SW 1271 (cell line): ENCODE measurements at places on chromosomes 1 and 21.

- DNase-seq = no peak
These were observed at the start of gene CATSPER4 for GRCh38 chr1:26190373-26190987. TSS of gene CATSPER4 (plus strand) at chr1:26190602. CDS start at chr1:26190628, 26 bp downstream.

DNA sequence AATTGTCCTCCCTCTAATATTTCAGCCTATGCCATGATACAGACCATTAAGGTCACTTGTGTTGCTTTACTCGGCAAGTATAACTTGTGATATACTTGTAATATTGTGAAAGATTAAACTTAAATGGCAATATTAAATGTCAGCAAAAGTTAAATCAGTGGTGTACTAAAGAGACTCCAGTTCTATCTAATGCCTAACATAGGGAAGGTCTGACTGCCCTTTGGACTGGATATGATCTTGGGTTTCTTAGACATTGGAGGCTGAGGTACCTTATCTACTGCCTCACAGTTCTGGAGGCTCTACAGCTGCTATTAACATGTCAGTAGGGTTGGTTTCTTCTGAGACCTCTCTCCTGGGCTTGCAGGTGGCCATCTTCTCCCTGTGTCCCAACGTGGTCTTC lies 89.9 kb downstream of the MT1HL1 start:
- no peak for DNase-seq

GRCh38 chr1:117967477-117967876 lies 37.9 kb downstream of the WDR3 start:
- no peak for DNase-seq

- no peak for DNase-seq
These were observed 74.3 kb upstream of the MORC3 start for GRCh38 chr21:36245649-36246048.

DNA sequence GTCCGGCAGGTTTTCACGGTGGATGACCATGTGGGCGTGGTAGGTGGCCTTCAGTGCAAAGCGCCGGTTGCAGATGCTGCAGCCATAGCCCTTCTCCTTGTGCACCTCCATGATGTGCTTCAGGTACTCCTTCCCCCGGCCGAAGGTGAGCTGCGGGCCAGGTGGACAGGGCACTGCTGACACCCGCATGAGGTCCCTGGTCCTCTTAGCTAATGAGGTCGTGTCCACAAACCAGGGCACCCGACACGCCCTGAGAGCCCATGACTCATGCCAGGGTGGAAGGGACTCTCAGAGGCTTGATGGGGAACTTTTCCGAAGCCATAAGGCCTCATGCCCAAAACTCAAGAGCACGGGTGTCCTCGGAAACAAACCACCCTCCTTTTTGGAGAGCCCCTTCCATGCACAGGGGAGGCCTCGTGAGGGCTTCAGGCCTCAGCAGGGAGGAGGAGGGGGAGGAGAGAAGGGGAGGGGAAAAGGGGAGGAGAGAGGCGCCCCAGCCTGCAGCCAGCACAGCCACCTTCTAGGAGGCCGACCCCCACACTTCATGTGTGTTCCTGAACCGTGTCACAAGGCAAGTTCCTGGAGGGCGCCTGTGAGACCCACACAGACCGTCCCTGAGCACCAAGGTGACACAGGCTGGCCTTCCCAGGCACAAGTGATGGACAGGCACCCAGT lies 54.4 kb upstream of the RIPK4 start:
- DNase-seq = no peak

- no peak for DNase-seq
These were observed 483 bp downstream of the CHML start for GRCh38 chr1:241639623-241640148.

DNA sequence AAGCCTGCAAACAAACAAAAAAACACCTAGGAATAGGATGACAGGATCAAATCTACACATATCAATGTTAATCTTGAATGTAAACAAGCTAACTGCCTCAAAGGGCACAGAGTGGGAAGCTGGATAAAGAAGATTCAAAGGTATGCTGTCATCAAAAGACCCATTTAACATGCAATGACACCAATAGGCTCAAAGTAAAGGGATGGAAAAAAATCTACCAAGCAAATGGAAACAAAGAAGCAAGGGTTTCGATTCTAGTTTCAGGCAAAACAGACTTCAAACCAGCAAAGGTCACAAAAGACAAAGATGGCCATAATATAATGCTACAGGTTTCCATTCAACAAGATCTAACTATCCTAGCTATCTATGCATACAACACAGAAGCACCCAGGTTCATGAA lies 16.2 kb upstream of the OR2T10 start:
- no peak for DNase-seq

GRCh38 chr1:54404939-54405897 lies 976 bp downstream of the SSBP3 start:
- no peak for DNase-seq

DNA sequence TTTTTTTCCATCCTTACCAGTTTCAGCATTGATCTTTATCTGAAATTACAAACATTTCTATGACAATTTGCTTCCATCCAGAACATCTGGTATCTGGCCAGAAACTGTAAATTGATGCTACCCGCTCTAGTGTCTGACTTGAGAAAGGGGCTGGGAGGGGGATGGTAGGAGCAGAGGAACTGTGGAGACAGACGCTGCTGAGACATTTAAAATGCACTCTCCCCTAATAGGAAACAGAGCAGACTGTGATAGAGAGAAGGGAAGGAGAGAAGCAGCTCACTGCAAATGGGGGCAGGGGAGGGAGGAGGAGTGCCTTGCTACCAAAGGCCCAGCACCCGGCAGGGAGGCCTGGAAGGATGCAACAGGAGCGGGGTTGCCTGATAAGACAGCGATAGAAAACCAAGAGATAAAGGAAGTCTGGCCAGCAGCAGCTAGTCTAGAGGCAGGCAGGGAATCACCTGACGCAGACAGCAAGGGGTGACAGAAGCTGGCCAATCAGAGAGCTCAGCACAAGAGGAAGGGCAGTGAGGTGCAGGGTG lies 195.5 kb upstream of the NFIA start:
- no peak for DNase-seq

GRCh38 chr1:246566128-246566812 lies at the start of the genes CNST and TFB2M:
TSS of gene CNST (plus strand) at chr1:246566456. CDS start at chr1:246591563, 25,107 bp downstream.
TSS of gene TFB2M (minus strand) at chr1:246566261. CDS start at chr1:246566138, 123 bp downstream.
- DNase-seq = peak; percentile 100

DNA sequence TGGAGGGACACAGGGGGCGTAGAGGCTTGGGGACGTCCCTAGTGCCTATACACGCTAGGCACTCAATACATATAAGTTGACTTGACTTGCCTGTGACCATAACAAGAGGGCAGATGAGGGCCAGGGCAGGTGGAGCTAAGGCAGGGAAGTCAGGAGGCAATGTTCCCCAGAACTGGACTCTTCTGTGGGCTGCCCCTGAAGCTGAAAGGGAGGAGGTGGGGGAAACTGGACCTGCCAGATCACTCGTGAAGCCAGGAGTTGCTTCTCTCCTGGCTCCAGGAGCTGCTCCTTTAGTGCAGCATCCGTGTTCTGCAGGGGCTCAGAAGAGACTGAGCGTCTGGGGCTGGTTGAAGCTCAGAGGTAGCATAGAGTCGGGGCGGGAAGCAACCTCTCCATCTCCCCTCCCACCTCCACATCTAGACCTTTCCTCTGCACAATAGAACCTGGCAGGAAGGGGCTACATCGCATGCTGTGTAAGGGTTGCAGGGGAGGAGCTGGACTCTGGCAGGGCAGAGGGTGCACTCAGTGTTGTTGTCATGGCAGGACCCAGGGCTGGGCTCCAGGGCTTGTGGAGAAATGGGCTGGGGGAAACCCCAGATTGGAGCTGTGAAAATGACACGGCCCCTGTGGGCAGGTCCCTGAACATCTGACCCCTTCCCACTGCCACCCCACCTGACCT lies 2.9 kb upstream of the SEMA4A start:
- no peak for DNase-seq

- DNase-seq = peak; percentile 89
These were observed at the start of gene PRDX1 for GRCh38 chr1:45521413-45522323. TSS of gene PRDX1 (minus strand) at chr1:45521884. CDS start at chr1:45519043, 2,841 bp downstream.

DNA sequence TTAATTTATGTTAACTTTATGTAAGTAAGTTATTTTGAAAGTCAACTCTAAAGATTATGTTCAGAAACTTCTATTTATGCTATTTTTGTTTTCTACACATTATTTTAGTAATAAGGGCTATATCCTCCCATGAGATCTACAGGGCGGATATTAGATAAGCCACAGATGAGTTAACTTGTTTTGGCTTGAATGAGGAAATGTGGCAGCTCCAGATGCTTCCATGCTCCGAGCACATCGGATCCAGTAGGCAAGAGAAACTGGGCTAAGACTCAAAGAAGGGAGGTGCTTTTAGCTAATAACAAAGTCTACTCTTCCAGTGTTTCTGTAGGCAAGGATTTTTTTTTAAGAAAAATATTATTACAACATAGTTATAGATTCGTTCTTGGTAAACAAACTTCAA lies 20.0 kb upstream of the LAMC1 start:
- no peak for DNase-seq

DNA sequence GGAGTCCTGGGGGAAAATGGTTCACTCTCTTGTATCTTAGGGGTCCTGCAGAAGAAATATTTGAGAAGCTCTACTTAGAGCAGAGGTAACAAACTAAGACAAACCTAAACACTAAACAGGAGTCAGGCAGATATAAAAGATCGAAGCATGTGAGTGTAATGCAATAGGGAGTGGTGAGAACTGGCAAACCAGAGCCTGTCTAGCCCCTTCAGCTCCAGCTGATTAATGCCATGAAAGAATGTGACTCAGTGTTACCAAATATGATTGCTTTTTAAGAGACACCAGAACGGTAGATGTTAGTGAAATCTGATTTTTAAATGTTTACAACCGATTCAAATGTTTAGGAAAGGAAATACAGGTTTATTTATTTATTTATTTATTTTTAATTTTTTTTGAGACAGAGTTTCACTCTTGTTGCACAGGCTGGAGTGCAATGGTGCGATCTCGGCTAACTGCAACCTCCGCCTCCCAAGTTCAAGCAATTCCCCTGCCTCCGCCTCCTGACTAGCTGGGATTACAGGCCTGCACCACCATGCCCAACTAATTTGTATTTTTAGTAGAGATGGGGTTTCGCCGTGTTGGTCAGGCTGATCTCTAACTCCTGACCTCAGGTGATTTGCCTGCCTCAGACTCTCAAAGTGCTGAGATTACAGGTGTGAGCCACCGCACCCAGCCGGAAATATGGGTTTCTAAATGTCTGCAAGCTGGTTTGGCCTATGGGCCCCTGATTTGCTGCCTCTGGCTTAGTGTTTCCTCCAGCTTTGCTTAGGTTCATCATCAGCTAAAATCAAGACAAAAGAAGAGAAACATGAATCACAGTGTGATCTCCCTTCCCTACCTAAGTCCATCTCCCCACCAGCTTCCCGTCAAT lies 12.2 kb downstream of the TXNIP start:
- no peak for DNase-seq

DNA sequence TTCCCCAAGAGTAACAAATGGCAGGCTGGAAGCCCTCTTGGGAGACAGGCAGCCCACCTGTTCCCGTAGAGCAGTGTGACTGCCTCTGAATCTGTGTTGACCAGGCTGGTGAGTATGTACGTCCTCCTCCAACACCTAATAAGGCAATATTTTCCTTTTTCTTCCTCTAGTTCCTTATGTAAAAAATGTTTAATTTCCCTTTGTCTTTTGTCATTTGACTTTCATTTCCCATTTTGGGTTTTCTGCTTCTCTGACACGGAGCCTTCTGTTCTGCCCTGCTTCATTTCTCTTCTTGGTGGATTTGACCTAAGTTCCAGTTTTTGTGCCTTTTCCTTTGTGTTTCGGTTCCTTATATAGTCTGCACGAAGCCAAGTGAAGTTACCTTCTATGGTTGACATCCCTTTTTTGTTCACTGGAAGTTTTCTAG lies 65.8 kb upstream of the ATF3 start:
- DNase-seq = no peak

DNA sequence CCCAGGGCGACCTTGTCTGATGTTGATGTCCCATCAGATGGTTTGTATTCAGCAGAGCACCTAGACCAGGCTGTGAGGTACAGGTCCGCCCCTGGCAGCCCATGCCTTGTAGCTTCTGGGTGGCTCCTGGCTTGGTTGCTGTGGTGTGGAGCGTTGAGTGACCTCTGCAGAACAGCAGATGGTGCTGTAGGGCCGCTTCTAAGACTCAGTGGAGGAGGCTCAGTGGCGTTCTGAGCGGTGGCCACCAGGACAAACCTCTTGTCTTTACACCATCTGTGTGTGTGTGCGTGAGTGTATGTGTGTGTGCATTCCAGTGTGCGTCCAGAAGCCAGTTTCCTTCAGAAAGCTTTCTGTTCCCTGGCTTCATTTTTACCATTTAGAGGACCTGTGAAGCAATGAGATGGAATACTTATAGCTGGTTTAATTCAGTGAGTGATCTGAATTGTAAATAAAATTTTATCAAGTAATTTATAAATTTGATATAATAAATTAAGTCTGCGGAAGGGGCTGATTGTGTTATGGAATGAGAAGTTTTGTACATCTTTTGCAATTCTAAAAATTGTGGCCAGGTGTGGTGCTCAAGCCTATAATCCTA lies 66.1 kb downstream of the ADARB1 start:
- peak; percentile 47 for DNase-seq

DNA sequence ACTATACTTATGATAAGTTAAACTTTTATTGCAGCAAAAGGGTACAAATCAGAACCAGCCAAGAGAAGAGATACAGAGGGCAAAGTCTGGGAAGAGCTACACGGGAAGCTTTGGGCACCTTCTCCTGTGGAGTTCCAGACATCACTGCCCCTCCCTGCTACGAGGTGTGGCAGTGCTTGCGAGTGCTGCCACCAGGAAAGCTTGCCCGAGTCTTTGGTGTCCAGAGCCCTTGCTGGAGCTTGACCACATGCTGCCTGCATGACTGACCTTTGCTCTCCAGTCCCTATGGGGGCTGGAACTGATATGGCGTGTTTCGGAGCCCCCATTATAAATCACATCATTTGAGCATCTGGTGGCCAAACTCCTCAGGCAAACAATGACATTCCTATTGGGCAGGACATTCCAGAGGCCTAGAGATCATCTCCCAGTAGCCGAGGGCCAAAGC lies 23.4 kb downstream of the PLEKHO1 start:
- no peak for DNase-seq

GRCh38 chr1:230753586-230754251 lies 6.5 kb downstream of the CAPN9 start:
- no peak for DNase-seq

DNA sequence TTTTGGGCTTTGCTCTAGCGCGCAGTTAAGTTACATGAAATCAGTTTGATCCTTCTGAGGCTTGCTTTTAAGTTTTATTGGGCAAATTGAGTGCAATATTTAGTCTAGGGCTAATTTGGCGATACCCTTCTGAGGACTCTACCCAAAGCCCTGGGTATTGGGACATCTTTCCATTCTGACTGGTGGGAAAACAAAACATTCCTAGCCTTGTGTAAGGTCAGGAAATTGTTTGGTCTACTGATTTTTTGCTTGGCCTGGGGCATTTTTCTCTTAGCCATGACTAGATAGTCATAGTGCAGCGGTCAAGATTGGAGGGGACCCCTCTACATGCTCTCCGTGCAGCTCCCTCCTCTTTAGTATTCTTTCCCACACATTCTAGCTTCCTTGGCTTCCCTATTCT lies 189.6 kb upstream of the PTGFR start:
- no peak for DNase-seq
